ENCODE measurements at places on chromosomes 11 and 22.

DNA sequence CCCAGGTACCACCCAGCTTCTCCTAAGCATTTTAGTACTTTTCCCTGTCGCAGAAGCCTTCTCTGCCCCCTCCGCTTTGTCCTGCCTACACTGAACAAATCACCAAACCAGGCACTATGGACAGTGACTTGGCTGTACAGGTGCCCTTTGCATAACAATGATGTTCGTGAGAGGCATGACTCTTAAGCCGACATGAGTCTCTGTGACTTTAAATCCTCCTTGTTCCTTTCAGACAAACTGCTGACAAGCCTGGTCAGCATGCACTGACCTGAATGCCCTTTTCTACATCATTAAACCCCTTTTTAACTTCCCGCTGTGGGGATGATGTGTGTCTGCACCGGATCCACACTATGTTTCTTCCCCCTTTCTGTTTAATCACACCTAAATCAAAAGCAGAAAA lies 16.6 kb downstream of the CAVIN3 start:
- no peak for DNase-seq

DNA sequence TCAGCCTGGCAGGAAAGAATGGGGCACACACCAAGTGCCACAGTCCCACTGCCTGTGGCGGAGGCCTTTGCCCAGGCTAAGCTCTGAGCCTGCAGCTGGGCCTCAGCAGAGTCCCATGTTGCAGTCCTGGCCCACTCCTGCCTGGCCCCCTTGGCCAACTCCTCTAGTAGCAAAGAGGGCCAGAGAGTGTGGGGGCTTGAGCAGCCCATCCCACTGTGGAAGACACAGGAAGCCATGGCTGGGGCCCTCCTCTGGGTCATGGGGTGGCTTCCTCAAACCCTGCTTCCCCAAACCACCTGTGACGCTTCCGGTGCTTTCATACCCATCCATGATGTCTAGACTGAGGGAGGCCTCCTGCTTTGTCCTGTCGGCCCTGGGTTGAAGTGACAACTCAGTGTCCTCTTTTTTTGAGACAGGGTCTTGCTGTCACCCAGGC lies 5.8 kb downstream of the RPS19BP1 start:
- DNase-seq = no peak

DNA sequence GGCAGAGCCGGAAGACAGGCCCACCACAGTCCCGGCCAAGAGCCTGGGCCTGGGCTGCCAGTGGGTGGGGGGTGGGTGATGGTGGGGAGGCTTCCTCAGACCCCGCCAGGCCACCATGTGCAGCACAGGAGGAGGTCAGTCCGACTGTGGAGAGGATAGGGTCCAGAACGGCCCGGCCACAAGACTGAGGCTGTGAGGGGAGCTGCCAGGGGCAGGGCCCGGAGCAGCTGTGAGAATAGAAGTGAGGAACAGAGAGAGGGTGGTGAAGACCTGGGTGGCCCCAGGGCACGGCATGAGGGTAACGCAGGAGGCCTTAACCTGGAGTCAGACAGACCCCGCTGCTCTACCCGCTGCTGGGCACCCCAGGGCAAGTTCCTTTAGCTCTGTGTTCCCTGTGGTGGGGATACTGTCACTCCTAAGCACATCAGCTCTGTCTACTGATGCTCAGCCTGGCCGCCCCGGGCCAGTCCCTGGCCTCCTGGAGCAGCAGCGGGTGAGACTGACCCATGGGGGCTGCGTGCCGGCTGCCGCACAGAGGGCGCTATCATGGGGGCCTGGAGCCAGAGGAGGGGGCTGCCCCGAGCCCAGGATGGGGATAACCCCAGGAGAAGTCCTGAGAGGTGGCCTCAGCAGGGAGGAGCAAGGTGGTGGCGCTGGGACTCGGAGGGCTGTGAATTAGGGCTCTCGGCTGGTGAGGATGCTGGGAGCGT lies 1.7 kb downstream of the FERMT3 start:
- no peak for DNase-seq

DNA sequence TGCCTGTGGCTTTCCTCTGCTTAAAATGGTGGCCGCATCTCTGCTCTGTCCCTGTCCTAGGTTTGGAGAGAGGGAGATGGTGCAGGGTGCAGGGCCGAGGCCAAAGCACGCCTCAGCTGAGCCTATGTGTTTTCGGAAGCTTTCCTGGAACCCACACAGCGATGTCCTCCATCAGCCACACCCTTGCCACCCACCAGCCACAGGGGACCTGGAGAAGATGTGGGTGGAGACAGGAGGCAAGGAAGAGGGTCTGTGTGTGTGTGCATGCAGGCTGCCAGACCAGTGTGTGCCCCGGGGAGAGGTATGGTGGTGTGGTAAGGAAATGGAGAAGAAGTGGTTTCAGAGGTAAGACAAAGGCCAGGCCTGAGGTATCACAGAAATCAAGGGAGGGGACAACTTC lies 155.7 kb downstream of the TBC1D22A start:
- DNase-seq = no peak

GRCh38 chr11:19995145-19995544 lies 165.1 kb downstream of the DBX1 start:
- peak; percentile 79 for DNase-seq

DNA sequence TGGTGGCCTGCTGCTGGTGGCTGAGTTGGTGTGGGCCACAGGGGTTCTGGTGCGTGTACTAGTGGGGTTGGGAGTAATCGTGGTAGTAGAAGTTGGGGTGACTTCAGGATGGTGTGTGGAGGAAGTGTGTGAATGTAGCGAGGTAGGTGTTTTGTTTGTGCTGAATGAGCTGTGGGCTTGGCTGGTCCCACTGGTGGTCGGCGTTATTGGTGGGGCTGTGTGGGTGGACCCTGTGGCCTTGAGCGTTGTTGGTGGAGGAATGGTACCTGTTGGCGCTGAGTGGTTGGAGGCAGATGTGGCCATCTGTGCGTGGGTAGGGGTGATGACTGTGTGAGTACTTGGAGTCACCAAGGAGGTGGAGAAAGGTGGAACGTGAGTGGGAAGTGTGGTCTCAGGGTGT lies 18.4 kb downstream of the MUC6 start:
- no peak for DNase-seq

DNA sequence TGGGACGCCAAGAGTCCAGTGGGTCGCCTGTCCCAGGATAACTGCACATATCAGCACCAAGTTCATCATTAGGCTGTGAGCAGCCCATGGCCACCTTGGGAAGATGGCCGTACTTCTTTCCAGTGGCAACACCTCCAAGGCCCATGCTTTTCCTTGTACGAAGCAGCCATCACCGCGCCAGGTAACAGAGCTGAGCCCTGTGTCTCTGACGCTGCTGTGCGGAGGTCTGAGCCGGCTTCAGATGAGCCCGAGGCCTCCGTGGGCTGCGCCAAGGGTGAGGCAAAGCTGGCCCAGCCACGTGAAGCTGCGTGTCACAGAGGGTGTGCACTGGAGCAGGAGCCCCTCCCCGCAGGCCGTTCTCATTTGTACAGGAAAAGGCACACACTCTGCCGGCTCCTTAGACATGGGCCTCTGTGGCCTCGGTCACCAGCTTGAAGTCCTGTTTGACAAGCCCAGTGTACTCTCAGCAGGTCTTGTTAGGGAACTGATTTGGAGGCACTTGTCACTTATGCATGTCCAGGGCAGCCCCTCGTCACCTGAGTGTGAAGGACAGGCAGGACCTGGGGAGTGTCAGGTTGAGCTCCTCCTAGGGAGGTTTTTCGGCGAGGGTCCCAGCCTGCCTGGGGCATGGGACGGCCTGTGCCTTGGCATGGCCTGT lies 401.5 kb downstream of the TBC1D22A start:
- DNase-seq = no peak

DNA sequence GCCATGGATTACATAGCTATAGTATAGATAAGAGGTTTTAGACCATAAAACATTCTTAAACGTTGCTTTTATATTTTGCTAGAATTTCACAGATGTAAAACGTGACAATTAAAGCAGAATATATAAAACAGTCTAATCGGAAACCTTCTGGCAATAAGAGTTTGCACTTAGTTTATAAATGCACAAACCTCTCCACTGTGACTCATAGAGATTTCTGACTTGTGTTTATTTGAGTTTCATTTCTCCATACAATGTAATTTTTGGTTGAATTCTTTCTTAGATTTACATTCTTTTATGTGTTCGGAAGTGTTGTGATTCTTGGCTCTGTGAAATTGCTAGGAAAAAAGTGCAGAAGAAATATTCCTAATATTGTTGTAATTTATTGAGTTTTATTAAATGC lies 288.7 kb upstream of the CTSC start:
- DNase-seq = no peak

GRCh38 chr22:20159076-20159475 lies 8.2 kb upstream of the CCDC188 start:
- DNase-seq = no peak

DNA sequence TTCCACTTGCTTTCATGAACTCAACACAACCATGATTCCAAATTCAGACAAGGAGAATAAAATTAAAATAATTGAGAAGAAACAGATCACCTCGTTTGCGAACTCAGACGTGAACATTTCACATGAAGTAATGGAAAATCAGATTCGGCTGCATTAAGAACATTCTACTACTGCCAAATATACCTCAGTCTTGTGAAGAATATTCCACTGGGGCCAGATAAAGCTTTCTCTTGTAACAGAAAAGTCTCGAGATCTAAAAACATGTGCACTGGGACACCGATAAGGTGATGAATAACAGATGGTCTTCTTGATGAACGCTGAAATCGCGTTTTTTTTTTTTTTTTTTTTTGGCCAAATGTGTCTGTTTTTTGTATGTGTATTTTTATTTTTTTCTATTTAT lies 761.1 kb downstream of the BRD1 start:
- DNase-seq = no peak

DNA sequence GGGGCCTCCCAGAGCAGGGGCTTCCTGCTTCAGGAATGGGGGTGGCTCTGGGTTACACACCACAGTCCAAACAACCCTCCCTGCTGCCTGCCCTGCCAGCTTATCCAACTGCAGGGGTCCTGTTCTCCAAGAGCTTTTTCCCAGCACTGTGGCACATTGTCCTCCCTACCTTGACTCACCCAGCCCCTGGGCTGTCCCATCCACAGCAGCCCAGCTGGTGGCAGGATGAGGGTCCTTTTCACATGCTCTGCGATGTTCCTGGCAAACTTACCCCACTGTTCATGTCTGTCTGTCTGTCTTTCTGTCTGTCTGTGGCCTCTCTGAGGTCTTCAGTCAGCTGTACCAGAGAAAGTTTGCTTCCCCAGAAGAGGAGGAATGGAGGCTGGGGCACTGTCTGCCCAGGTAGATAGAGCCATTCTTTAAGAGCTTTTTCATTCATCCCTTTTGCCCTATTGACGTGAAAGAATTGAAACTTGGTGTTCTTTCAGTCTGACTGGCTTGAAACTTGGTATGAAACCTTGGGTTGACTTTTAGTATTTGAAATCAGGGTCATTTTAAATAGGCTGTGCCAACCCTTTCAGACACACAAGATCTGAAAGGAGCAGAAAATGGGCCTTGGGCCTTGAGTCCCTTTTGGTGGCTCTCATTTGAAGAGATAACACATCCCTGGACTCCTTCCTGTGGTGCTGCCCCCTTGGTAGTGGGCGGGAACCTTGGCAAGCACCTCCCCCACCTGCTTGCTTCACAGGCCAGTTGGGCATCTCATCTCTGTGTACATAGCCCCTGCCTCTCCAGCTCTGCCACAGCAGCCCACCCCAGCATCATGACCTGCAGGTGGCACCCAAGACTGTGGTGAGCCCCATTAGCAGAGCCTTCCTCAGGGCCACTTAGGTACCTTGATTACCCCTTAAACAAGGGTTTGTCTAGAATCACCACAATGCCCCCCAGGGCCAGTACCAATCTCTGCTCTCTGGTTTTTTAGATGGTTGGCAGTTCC lies 74.6 kb upstream of the SUSD2 start:
- DNase-seq = no peak

- DNase-seq = no peak
Measured at GRCh38 chr11:15670520-15671070, 555.9 kb downstream of the INSC start.

DNA sequence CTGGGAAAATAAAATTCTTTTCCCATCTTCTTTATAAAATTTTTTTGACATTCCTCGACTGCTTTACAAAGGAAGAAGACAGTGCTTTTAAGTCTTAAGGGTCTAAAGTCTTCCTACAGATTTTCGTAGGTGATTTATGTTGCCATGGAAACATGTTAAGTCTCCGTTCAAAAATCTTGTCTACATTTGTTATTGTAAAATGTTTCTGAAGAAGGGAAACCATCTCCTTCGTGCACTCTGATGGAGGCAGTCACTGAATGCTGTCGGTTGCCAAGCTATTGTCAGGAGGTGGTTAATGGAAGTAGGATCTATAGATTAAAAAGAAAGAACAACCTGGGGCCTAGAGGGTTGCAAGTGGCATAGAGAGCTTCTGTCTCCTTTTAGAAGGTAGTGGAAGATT lies 52.6 kb downstream of the MAP6 start:
- DNase-seq = no peak

DNA sequence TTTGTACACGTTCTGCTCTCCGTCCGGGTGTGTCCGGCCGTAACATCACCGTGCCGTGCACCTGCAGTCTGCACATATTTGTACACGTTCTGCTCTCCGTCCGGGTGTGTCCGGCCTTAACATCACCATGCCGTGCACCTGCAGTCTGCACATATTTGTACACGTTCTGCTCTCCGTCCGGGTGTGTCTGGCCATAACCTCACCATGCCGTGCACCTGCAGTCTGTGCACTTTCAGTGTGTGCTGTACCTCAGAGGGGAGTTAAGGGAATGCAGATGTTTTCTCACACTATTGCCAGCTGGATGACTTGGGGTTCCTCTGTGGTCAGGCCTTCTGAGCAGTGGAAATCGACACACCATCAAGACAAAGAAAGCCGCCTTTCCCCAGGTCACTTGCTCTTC lies 4.2 kb downstream of the TTLL8 start:
- DNase-seq = no peak

- DNase-seq = no peak
Measured at GRCh38 chr11:91394073-91394726, 830.4 kb upstream of the FAT3 start.

- DNase-seq = no peak
Measured at GRCh38 chr22:49124608-49125007, 703.1 kb downstream of the BRD1 start.

DNA sequence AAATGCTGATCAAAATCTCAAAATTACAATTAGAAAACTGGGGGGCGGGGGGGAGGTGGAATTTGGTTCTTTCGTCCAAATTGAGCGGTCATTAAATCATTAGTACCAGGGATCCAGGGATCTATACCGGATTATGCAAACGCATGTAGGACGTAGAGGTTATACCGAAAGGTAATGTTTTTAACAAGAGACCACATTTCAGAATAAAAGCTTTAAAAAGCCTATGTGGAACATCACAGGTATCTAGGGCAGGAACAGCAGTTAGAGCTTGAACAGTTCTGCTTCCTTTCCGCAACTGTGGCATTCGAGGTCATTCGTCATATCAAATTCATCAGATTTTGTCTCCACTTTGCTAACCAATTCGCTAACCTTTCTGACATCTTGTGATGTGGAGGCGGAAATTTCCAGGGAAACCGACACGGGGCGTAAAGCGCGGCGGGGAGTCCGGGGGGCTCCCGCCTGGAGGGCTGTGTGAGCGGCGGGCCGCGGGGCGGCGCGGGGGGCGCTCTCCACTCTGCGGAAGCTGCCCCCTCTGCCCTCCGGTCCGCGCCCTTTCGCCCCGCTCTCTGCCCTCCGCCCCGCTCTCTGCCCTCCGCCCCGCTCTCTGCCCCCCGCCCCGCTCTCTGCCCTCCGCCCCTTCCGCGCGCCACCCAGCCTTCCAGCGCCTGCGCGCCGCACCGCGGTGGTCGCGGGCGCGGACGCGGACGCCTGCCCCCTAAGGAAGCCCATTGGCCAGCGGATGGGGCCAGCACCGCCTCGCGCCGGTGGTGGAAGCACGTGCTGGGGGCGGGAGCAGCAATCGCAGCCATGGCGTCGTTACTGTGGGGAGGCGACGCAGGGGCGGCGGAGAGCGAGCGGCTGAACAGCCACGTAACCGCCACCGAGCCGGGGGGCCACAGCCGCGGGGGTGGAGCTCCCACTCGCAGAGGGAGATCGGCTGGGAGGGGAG lies at the start of gene DDX25:
Gene DDX25, plus strand, starts transcription at position 798 of the 949 bp plus-strand sequence. Its CDS starts 10 bp downstream, at position 808.
- no peak for DNase-seq
